ENCODE measurements at places on chromosomes 12 and 14.

- DNase-seq, result no peak
Observed at GRCh38 chr12:67430708-67431335, 161.7 kb downstream of the CAND1 start.

DNA sequence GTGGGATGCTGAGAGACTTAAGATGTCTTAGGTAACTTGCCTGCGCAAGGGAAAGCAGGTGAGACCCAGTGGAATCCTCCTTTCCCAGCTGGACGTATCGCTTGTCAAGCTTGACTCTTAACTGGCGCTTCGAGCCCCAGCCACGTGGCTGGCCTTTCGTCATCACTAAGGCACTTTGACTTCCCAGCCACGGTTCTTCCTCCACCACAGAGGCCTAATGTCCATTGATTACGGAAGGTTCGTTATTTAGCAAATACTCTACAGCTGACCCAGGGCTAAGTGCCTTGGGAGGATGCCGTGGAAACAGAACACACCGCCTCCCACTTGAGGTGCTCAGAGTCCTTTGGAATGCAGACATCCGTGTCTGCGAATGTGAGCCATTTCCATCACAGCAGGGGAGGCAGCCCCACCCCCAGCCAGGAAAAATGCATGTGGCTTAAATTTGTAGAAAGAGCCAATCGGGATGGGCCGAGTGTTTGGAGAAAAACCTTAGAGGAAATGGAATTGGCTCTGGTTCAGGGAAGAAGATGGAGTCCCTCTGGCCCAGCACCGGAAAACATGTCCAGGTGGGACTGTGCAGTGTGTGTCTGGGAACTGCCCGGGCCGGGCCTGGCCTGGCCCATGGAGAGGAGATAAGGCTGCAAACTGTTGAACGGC is 115.7 kb downstream of the PLXNC1 start:
- DNase-seq, result no peak

GRCh38 chr14:89753828-89754412 is 200.6 kb downstream of the EFCAB11 start:
- DNase-seq, result no peak

DNA sequence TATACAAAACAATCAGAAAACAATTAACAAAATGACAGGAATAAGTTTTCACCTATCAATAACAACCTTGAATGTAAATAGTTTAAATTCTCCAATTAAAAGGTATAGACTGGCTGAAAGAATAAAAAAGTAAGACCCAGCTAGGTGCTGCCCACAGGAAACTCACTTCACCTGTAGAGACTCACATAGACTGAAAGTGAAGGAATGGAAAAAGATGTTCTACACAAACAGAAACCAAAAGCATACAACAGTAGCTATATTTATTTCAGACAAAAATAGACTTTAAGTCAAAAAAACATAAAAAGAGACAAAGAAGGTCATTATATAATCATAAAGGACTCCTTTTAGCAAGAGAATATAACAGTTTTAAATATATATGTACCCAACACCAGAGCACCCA is 152.4 kb upstream of the PWP1 start:
- no peak for DNase-seq

DNA sequence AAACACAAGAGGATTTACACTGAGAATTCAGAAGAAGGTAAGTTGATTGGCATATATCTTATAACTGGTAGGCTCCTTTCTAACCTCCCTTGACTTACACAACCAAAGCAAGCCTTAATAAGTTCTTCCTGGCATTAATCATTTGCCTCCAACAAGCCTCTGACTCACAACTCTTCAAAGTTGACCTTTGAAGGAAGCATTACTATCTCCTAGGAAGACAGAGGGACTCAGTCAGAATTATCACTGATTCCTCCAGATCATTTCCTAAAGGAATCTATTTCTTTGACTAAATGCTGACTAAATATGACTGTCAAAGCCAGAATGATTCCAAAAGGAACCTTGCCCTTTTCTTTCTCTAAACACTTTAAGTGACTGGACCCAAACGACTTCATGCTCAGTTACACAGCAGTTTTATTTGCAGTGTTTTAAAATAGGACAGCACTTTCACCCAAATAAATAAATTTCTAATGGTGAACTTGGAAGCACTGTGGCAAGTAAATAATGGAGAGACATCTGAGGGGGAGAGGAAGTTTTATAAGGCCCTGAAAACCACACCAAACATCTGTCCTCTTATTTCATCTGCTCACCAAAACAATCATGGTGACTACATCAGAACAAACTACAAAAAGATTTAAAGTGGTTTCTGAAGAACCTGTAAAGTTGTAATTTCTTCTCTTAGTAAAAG is 128.2 kb downstream of the KLHL28 start:
- no peak for DNase-seq

DNA sequence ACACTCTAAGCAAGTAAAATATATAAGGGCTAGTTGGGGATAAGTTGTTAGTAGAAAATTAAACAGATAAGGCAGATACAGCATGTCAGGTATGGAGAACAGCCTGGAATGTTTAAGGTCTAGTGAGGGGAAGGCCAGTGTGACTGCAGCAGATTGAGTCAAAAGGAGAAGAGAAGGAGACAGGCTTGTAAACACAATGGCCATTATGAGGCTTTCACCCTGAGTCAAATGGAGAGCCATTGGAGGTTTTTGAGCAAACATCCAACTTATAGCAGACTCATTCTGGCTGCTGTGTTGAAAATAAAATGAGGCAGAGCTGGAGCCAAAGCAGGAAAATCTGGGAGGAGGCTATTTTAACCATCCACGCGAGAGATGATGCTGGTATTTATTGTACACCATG is 142.0 kb downstream of the DUSP6 start:
- no peak for DNase-seq

- no peak for DNase-seq
Observed at GRCh38 chr12:53997204-53998109, 2.5 kb upstream of the HOXC9 start.

DNA sequence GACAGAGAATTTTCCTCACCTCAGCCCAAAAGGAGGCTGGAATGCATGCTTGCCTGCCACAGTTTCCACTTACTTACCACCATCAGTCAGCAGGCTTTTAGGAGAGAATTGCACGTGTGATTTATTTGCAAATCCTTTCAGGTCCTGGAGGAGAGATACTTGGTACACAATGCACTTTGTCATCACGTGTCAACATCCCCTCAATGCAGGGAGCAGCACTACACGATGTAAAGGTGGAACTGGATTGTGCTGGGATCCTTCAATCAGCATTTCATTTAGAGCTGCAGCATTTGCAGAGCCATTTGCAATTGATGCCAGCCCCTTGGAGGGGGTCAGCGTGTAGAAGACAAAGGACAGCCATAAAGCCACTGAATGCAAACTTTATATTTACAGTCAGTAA is 218.1 kb downstream of the GLT1D1 start:
- DNase-seq, result no peak

- DNase-seq, result no peak
Observed at GRCh38 chr12:58895053-58895452, 25.3 kb downstream of the LRIG3 start.

DNA sequence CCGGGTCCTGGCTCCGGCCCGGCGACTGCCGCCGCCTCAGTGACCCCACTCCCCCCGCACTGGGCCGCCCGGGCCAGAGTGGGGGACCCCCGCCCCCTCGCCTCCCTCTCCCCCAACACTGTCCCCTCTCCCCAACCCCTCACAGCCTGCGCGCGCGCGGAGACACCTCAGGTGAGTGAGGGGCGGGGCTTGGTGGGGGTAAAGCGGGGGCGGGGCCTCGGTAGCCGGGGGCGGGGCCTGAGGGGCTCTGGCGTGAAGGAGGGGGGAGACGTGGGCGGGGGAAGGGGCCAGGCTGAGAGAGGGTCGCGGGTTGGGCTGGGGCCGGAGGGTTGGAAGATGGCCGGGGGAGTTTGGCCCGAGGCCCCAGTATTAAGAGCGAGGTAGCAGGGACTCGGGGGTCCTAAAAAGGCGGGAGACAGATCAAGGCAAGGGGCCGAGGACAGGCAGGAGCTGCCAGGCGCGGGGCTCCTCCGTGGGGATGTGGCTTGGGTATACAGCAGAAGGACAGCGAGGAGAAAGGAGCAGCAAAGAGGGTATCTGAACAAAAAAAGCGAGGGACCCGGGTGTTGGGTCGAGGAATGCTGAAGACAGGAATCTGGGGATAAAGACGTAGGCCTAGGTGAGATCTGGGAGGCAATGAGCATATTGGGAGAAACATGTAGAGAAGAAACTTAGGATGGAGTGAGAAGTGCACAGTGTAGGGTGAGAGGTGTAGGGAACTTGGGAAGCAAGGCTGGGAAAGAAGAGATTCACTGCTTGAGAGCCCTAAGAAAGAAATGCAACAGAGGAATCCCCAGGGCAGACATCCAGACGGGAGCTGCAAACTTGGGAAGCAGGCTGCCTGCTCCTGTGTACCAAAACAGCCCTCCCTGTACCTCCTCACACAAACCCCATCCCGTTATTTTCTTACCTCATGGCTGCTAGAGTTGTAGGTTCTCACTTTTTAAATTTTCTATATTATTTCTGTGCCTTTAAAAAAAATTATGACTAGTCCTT is 10.8 kb downstream of the SUOX start:
- peak; percentile 42 for DNase-seq

DNA sequence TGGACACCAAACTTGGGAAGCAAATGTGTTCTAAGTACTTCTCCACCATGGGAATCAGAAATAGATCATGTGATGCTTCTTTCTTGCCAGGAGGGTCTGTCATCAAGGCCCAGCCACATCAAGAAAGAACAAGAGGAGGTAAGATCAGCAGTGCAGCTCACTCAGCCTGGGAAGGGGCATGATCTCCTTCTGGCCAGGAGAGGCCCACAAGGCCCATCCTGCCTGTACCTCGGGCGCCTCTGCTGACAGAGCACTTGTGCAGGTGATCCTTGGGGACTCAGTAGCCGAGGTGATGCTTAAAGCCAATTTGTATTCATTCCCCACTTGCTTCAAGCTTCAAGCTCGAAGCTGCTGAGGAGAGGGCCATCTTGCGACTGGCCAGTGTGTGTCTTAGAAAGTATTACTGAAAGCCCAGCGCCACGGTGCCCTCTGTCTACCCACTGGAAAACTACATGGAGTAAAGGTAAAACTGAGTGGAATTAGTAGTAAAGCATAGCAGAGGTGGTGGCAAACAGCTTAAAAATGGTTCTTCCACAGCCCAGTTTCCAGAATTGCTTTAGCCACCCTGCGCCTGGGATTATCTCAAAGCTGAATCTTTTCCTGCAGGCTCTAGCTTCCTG is 26.2 kb downstream of the RTRAF start:
- DNase-seq, result no peak

- DNase-seq, result no peak
Observed at GRCh38 chr12:123050331-123050831, 69.9 kb downstream of the ARL6IP4 start.

- no peak for DNase-seq
Observed at GRCh38 chr14:96747608-96748007, 49.6 kb upstream of the VRK1 start.

DNA sequence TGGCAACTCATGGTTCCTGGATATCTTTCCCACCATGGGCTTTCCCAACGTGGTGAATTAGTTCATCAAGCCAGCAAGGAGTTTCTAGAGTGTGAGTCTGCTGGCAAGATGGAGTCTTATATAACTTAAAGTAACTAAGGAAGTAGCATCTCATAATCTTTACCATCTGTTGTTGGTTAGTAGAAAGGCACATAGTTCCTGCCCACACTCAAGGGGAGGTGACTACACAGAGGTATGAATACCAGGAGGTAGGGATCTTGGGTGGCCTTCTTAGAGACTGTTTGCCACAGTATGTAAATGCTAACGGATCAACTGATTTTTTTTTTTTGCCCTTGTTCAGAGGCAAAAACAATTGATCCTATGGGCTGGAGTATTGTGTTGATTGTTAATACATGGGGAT is 446.9 kb downstream of the ATP23 start:
- DNase-seq, result no peak

GRCh38 chr12:56634837-56635791 is 5.0 kb upstream of the BAZ2A start:
- peak; percentile 41 for DNase-seq

DNA sequence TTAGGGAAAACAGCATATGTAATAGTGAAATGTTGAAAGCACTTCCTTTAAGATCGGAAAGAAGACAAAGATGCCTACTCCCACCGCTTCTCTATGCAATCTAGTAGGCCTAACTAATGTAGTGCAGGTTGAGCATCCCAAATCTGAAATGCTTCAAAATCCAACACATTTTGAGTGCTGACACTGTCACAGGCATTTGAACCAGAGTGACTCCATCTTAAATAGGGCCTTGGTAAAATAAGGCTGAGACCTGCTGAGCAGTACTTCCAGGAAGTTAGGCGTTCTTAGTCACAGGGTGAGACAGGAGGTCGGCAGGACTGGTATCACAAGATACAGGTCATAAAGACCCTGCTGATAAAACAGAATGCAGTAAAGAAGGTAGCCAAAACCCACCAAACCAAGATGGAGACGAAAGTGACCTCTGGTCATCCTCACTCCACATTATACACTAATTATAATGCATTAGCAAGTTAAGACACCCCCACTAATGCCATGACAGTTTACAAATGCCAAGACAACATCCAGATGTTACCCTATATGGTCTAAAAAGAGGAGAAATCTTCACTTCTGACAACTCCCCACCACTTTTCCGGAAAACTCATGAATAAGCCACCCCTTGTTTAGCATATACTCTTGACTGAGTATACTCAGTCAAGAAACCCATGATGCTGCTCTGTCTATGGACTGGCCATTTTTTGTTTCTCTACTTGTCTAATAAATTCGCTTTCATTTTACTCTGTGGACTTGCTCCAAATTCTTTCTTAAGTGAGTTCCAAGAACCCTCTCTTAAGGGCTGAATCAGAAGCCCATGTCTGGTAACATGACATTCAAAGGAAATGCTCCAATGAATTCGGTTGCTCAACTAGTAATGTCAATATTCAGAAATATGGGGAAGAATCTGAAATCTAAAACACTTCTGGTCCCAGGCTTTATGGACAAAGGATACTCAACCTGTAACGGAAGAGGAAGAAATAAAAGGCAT is 47.1 kb upstream of the MTERF2 start:
- no peak for DNase-seq

GRCh38 chr12:464484-465267 is 4.9 kb downstream of the B4GALNT3 start:
- no peak for DNase-seq

DNA sequence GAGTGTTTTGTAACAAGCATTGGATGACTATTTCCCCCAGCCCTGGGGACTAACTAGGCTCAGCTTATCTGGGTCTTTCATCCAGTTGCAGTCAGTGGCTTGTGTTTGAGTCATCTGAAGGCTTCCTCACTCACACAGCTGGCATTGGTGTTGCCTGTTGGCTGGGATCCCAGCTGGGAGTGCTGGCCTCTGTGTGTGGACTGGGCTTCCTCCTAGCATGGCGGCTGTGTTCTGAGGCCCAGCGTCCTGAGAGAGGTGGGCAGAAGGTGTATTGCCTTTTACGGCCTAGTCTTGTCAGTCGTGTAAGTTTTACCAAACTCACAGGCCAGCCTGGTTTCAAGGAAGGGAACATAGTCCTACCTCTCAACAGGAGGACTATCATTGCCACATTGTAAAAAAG is 28.3 kb upstream of the PPP2R5C start:
- no peak for DNase-seq

GRCh38 chr14:99201351-99202073 is 70.5 kb downstream of the BCL11B start:
- DNase-seq, result no peak

GRCh38 chr14:94677747-94678146 is 65.6 kb downstream of the SERPINA3 start:
- DNase-seq, result no peak
